ENCODE measurements at places on chromosomes 13 and 19.

GRCh38 chr13:89052699-89053098 is 1381.5 kb downstream of the SLITRK5 start:
- DNase-seq: no peak

- no peak for DNase-seq
Observed at GRCh38 chr13:37709318-37709717, 110.8 kb upstream of the POSTN start.

DNA sequence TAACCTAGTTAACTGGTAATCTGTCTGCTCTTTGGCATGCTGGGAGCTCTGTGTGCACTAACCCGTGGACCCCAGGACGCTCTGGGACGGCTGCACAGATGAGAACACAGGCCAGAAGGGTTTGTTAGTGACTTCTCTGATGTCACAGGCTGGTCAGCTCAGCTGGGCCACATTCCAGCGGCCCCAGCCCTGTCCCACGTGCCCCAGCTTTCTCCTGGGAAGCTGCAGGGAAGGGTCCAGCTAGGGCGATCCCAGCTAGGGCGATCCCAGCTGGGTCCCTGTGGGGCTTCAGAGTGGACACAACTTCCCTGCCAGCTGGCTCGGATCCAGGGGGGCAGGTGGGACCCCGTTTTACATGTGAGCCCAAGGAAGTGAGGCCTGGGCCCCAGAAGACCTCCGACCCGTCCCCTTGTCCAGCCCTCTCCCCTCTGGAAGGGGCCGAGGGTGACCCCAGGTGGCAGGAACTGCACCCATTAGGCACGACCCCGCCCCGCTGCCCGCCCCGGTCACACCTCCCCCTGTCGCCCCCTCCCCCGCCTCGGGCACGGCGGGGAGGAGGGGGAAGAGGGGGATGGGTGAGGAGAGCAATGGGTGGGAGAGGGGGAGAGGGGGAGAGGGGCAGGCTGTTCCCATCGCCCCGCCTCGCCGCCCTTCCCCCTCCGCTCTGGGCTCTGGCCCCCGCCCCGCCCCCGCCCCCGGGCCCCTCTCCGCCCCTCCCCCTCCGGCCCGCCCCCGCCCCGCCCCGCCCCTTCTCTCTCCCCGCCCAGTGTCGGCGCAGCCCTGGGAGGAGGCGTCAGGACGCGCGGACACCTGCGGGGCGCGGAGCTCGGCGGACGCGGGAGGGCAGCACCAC is 75.2 kb upstream of the MCF2L start:
- DNase-seq: no peak

DNA sequence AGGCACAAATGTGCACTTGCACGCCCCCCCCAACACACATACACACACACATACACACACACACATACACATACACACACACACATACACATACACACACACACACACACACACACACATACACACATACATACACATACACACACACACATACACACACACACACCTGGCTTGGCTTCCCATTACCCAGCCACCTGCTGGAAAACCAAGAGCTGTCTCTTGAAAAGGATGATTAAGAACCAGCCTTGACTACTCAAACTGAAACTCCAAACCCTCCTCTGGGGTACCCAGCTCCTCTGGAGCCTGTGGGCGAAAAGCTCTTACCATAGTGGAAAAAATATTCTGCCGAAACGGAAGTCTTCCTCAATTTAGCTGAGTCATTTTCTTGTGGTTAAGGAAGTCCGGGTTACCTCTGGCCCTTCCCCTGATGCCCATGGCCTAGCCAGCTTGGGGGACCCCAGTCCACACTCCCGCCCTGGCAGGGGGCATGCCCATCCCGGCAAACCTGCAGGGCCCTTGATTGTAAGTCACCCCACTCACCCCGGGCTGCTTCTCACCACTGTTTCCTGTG is 21.9 kb downstream of the CEBPA start:
- peak; percentile 32 for DNase-seq

DNA sequence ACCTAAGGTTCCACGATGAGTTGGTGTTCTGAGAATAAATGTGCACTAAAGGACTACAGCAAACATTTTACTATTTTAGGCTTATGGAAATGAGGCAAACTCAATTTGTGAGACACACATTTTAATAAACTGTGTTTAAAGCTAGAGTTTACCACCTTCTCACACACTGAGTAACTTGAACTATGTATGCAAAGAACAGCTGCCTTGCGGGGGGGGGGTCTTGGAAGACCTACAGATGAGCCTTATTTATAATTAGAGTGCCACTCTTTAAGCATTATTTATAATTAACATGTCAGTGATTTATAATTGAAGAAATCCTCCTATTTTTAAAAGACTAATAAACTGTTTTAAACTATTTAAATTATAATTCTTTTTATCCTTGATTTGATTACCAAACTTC is 300.4 kb downstream of the DLEU7 start:
- DNase-seq: no peak

- peak; percentile 60 for DNase-seq
Observed at GRCh38 chr13:50365408-50366391, 350.5 kb downstream of the KCNRG start.

DNA sequence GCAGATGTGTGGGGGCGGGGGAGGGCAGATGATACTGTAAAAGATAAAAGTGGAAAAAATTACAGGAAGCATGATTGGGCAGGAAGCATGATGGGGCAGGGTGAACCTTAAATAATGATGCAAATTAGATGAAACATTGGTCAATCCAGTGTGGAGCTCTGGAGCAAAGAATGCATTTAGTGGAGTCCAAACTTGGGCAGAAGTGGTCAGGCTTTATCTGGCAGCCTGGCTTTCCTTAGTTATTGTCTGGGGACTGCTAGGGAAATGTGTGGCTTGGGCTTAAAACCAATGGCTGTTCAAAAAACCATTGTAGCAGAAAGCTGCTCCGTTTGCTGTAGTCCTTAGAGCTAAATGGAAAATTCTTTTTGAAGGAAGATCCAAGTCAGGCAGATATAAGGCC is 1077.3 kb upstream of the MIR17HG start:
- no peak for DNase-seq

- no peak for DNase-seq
Observed at GRCh38 chr19:6721138-6721474, 656 bp upstream of the C3 start.

DNA sequence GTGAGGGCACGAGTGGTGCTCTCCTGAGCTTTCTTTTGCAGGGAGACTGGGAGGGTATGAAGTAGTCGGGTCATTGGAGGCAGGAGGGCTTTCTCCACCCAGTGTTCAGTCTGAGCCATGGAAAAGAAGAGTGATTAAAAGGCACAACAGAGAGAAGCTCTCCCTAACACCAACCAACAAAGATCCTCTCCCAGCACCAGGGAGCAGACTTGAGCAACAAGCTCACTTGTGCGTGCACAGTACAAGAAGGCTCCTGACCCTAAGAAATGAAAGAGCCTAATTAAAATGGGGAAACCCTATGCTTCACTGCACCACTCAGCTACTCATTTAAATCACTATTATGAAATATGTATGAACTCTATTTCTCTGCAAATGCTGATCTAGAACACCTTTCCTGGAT is 276.3 kb upstream of the SOX21 start:
- DNase-seq: no peak

DNA sequence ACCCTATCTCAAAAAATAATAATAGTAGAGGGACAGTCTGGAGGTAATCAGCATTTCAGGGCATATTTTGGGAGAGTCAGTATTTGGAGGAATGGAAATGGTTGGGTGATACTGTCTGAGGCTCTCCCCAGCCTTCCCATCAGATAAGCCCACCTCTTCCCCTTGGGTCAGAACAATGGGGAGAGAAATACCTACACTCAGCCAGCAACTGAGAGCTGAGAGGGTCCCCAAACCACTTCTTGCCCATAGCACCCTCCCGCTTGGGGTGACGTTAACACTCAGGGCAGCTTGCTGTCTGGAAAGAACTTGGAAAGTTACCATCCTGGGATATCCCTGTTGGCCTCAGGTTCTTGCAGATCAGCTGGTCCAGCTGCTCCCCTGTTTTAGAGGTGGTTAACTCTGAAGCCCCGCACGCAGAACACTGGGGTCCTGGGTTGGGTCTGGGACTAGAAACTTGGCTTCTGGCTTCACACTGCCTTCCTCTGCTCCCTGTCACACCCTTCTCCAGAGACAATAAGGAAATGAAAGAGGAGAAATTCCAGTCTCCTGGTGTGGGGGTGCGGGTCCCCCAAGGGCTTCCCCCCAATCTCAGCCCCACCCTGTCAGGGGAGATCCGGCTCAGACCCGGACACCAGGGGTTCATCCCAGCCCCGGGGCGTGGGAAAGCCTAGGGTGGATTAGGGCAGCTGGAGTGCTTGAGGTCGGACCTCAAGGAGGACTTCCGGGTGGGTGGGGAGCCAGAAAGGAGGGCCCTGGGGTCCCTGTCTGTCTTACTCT is 2.5 kb downstream of the FOXA3 start:
- DNase-seq: no peak

- DNase-seq: peak; percentile 51
Observed at GRCh38 chr13:48653472-48653939, at the start of gene CYSLTR2. CYSLTR2 (plus strand) TSS chr13:48653929; CDS start chr13:48706818, 52,889 bp downstream.

DNA sequence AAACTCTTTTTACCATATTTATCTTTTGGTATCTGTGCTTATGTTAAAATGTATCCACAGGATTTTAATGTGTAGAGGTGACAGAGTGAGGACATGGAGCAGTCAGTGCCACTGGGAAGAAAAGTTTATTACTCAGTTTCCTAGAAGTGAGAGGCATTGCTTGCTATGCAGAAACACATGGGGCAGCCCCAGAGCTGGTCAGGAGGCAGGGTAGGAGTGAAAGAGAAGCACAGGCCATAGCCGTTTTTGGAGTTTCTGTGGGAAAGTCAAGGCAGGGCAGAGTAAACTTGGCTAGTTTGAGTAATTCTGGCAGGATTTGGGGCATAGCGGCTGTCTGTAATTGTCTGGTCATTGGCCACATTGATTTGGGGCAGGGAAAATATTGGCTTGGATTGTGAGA is 370.9 kb downstream of the FGF9 start:
- DNase-seq: no peak

DNA sequence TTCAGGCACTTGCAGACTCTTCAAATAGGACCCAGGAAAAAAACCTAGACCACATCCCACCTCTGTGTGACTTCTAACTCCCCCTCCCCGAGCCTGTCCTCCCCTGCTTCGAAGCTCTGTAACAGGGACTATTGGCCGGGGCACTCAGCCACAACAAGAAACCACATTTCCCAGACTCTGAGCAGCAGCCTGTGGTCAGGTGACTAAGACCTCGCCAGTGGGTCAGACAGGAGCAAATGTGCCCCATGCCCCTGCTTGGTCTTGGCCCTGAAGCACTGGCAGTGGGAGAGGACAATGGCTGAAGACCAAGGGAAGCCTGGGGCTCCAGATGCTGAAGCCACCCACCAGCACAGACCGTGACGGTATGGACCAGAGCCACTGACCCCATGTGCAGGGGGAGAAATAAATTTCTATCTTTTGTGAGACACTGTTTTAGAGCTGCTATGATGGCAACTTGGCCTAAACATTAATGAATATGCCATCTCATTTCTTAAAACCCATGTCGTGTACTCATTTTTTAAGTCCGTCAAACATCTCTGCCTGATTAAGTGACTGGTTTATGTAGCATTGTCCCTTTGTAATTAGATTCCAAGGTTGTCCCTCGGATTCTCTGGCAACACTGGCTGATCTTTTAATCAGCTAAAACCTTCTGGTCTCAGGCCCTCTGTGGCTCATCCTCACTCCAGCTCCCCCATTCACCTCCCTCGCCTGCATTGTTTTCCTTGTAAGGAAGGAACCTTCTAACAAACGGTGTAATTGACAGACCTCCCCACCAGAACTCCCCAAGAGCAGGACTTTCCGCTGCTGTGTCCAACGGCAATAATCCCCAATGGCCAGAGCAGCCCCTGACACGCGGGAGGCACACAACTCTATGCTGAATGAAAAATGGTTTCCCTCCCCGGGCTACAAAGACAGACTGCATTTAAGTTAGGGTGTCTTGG is 98.4 kb downstream of the STK24 start:
- DNase-seq: no peak

DNA sequence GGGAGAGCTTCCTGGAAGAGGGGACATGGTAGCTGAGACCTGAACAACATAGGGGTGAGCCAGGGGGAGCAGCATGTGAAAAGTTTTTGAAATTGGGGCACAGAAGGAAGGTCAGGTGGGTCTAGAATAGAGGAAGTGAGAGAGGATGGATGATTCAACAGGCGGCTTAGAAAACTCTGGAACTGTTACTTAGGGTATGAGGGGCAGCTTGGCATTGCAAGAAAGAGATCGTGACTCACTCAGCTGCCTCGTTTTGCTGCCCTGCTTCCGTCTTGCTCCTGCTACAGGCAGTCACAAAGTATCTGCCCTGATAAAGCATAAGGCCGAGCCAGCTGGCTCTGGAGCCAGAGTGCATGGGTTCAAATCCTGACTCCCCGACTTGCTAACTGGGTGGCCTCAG is 1.3 kb upstream of the CEACAM20 start:
- DNase-seq: no peak

- no peak for DNase-seq
Observed at GRCh38 chr13:63279136-63279535, 1863.5 kb upstream of the PCDH20 start.

DNA sequence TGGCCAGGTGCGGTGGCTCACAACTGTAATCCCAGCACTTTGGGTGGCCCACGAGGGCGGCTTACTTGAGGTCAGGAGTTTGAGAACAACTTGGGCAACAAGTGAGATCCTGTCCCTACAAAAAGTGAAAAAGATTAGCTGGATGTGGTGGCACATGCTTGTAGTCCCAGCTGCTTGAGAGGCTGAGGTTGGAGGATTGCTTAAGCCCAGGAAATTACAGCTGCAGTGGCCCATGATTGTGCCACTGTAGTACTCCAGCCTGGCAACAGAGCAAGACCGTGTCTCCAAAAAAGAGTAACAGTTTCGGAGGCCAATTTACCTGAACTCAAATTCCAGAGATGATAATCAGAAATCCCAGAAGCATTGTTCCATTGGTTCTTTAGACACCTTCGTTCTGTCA is 4.4 kb downstream of the ZNF473 start:
- DNase-seq: no peak

DNA sequence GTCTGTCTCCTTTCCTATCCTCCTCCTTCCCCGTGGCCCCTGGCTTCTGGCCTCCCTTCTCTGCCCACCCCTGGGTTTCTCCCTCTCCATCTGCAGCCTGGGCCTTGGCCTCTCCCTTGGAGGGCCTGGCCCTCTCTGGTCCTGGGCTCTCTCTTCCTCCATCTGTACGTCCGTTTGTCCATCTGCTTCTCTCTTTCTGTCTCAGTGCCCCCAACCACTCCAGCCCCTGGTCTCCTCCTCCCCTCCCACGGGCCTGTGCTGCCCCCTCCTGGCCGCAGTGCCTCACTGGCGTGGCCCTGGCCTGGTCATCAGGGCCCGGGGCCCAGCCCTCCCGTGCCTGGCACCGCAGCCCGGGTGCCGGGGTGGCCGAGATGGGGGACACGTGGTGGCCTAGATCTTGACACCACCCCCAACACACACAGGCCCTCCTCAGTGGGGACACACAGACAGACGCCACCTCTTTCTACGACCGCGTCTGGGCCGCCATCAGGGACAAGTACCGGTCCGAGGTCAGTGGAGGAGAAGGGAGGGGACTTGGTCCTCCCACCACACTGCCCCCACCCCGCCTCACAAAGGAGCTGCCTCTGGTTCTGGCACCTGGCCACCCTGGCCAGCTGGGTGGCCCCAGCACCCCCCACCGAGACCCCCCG is 11.3 kb downstream of the PRKCSH start:
- no peak for DNase-seq

- DNase-seq: no peak
Observed at GRCh38 chr19:941292-942132, 15.7 kb downstream of the ARID3A start.
